ENCODE measurements at places on chromosomes 7 and 10.

DNA sequence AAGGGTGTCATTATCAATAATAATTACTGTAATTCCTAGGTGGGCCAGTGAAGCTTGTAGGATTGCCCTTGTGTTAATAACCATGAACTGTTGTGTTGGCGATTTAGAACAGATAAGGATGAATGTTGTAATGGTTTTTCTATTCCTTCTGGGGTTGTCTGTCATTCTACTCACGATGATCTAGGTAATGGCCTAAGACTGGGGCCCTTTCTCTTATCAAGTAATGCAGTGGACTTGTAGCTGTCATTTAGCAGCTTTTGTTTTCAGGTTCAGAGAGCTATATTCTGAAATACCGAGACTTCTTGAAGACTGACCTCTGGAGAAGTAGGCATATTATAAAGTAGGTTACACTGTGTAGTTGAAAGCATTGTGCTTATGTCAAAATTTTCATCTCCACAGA, 110.2 kb downstream of the TAF3 start:
- DNase-seq, result no peak

DNA sequence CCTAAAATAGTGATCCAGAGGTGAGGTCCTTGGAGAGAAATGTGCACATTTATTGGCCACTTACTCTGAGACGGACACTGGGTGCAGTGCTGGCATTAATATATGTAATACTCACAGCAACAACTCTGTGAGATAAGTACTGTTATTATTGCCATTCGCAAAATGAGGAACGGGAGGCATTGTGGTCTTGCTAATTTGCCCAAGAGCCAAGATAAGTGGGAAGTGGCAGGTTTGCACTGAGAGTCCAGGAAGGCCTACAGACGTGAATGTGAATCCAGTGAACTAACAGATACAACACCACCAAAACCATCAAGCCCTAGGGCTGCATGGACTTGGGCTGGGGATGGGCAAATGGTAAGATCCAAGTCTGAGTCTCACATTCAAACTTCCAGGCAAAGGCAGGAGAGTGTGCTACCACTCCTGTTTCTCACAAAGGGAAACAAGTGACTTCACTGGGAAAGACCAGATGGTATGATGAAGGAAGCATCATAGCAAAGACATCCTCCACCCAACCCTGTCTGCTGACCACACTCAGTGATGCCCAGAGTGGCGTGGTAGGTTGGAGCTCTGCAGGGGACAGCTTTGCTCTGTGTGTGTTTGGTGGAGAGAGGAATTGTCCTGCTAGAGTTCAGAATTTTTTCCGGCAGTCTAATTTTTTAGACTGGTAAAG, 19.2 kb downstream of the TMEM273 start:
- peak; percentile 64 for DNase-seq

- no peak for DNase-seq
Measured at GRCh38 chr10:99661377-99661763, 2.1 kb downstream of the ENTPD7 start.

GRCh38 chr10:49047128-49047639, 68.1 kb downstream of the VSTM4 start:
- DNase-seq, result peak; percentile 58

GRCh38 chr7:117164620-117165019, 158.2 kb downstream of the WNT2 start:
- no peak for DNase-seq

DNA sequence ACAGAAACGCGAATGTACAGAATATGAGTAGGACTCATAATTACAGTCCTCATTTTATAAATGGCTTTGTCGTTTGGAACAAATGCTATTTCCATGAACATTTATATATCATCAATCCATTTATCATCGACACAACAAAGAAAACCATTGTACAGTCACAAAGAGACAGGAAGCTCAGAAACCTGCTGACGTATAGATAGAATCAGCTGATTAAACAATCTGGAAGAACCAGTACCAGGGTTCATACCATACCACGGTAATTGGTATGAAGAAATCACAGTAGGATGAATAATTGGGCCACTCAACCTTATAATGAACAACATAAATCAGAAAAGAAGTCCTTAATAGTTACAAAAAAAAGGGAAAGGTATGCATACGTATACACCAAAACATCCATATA, 295.0 kb downstream of the PARD3 start:
- DNase-seq, result no peak

DNA sequence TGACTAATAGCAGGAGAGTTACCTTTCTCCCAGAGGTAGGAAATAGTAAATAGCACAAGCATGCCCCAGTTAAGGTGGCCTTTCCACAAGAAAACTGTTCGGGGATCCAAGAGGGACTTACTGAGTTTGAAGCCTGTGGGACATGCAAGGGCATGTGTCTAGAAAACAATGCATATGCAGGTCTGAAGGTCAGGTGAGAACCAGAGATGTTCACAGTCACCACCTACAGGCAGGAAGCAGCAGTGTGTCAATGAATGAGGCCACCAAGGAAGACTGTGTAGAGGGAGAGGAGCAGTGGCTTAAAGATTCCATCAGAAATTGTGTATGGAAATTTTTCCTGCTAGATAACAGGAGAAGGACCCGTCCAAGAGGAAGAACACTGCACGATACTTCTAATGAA, 66.0 kb downstream of the CALD1 start:
- DNase-seq, result no peak

DNA sequence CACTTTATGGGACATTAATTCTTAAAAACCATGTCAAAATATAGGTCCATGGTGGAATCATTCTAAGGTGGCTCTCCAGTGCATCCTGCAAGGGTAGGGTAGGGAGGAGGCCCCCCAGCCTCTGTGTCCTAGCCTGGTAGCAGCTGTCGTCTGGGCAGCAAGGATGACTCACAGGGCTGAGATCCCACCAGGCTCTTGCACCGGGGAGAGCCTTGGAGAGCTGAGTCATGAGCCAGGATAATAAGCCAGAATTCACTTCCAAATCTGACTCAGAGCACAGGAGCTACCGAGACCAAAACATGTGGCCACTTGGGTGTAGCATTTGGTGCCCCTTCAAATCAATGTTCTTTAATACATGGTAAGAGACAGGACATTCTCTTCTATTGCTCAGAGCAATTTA, 298.5 kb downstream of the NEBL start:
- DNase-seq, result no peak

DNA sequence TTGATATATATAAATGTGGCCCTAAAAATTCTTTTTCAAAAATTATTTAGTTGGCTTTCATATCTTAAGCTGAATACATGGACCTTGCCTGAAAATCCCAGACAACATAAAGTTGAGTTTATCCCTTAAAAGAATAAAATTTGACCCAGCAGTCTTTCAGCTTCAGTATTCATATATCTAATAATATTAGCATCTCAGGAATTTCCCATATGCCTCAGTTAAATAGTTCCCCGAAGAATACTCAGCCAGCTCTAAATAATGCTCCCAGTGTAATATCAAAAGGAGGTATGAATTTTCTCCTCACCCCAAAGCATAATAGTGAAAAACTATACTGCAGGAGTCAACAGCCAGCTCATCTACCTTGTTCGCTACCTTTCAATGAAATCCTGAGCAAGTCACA, 145.9 kb downstream of the CTNNA3 start:
- DNase-seq, result no peak

- no peak for DNase-seq
Measured at GRCh38 chr10:114405011-114405350, 679 bp upstream of the AFAP1L2 start.

- DNase-seq, result peak; percentile 90
Measured at GRCh38 chr7:45685619-45686240, 111.6 kb downstream of the ADCY1 start.

GRCh38 chr7:106023369-106024322, 60.6 kb downstream of the CDHR3 start:
- DNase-seq, result no peak

DNA sequence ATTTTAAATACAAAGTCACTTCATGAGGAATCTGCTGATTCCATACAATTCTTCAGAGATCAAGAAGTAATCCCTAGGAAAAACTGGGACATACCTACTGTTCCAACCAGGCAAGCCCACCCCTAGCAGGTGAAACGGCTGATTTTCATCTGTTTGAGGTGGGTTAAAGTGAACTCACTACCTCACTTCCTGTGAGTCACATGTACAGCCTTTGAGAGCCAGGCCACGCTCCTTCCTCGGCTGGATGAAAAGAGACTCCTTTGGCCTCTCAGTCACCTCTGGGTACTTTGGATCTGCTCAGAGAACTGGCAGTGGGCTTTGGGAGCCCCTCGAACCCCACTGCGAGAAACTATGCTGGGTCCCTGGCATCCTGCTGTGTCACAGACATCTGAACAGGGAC, 68.2 kb downstream of the CHST15 start:
- DNase-seq, result no peak

DNA sequence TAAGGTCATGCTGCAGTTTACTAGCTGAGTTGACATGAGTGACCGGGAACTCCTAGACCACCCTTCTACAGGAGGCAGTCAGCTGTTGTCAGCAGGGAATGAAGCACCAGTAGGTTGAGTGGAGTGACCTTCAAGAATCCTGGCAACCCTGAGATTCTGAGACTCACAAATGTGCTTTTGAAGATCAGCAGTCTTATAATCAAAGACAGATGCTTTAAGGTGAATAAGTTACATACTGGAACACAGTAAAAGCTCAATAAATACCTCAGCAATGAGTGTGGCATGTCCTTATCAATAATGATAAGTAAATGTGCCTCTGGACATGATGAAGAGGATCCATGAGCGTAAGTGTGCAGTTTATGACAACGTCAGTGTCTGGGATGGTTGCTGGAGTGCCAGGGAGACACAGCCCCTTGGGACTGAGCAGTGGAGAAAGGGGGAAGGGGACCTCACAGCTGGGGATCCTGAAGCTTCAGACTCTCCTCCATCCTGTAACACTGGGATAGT, 11.9 kb upstream of the OR6V1 start:
- no peak for DNase-seq

DNA sequence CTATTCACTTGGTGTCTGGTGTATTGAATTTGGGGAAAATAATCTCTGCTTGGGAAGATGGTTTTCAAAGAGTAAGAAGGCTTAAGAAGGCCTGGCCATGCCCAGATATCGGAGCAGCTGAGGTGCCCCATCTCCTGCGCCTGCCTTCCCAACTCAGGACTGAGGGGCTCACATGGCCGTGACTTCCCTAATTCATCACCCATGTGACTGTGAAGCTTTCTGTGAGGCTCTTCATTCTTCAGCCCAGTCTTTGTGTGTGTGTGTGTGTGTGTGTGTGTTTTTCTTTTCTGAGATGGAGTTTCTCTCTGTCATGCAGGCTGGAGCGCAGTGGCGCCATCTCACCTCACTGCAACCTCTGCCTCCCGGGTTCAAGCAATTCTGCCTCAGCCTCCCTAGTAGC, 53.2 kb downstream of the PROSER2 start:
- DNase-seq, result no peak

- DNase-seq, result no peak
Measured at GRCh38 chr7:17298840-17299482, 509 bp downstream of the AHR start.

- no peak for DNase-seq
Measured at GRCh38 chr7:43648473-43649406, 65.8 kb downstream of the STK17A start.

- no peak for DNase-seq
Measured at GRCh38 chr7:88969167-88969566, 173.6 kb upstream of the TEX47 start.

DNA sequence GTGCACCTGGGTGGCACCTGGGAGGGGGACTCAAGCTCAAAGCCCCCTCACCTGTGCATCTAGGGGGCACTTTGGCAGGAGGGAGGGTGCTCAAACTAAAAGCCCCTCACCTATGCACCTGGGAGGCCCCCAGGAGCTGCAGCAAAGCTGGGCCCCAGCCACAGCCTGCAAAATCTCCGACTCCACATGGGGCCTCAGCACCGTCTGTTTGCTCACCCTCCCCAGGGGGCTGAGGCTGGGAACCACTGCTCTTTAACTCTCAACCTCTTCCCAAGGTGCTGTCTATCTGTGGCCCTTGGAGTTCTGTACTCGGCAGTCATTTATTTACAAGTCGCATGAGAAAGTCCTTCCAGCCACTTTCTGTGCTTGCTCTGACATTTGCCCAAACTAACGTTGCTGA, 458.4 kb downstream of the DNAJB6 start:
- no peak for DNase-seq

DNA sequence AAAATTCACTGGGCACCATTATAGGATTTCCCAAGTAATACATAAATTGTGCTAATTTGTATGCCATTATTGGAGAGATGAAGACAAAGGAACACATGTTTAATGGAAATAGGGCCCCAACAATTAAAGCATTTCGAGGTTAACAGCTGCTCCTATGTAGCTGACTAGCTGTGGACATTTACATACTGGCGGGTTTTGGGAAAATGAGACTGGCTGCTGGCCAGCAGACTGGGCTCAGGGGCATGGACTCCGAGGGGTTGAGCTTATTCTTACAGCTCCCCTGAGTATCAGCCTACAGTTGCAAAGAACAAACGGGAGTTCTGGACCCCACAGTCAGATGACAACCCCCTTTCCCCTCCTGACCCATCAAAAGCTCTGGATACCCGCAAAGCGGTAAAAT, 91.9 kb upstream of the MYO3A start:
- no peak for DNase-seq

DNA sequence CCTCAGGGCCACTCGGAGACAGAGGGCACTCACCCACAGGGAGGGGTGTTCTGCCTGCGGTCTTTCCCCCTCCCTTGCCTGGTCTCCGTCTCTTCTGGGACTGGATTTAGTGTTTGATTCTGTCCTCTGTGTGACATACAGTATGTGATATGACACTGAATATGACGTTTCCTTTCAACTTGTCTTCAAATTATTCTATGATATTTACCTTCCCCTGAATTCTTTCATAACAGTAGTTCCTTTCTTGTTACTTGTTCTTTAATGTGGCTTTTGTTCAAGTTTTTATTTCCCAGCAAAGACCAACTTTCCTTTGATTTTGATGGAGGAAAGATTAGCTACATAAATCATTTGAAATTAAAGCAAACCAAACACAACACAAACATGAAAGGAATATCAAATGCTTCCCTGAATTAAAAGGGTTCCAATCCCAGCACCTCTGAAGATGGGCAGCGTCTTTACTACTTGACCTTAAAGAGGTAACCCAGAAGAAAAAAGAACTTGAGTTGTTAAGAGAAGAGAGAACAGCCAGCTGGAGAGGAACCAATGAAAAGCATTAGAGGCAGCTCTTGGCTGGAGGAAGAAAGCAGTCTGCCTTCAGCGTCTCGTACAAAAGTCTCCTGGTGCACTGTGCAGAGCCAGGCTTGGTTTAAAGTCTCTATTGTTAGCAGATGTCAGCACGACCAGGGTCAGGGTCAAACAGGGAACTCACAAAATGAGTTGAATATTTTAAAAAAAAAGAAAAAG, 18.3 kb upstream of the RHEB start:
- no peak for DNase-seq

- DNase-seq, result no peak
Measured at GRCh38 chr7:26280097-26280496, 11.6 kb upstream of the SNX10 start.

- DNase-seq, result no peak
Measured at GRCh38 chr7:16695621-16696237, 49.7 kb downstream of the BZW2 start.

- no peak for DNase-seq
Measured at GRCh38 chr7:3893151-3893788, 592.2 kb downstream of the SDK1 start.

DNA sequence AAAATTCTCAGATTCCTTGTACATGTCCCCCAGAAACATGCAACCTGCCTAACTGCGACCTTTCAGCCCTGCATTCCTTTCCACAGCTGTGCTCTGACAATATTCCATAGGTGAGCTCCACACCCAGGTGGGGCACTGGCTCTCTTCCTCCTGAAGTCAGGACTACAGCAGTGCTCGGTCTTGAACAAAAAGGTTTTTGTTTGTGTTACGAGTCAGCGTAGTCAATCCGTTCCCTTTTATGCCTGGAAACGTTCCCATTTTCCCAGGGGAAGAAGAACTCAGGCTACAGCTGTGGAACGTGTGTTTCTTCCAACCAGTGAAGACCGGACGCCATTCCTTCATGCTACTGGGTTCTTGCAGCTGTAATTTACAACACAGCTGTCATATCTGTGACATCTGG, 52.4 kb upstream of the PFKP start:
- no peak for DNase-seq
